ENCODE measurements at places on chromosomes 3 and 15. TPM values are rescaled to one million over a fixed set of nuclear protein-coding genes. Genes with fewer than 3 reads are reported as not detected.

- H3K27ac ChIP-seq: no peak overlapping the region
- H3K27me3 ChIP-seq: peaks cover 36% of the 10 kb centered on the region
- H3K4me1 ChIP-seq: peaks cover 20% of the 10 kb centered on the region
Measured at GRCh38 chr15:99058421-99058870, 46.4 kb upstream of the SYNM start.

DNA sequence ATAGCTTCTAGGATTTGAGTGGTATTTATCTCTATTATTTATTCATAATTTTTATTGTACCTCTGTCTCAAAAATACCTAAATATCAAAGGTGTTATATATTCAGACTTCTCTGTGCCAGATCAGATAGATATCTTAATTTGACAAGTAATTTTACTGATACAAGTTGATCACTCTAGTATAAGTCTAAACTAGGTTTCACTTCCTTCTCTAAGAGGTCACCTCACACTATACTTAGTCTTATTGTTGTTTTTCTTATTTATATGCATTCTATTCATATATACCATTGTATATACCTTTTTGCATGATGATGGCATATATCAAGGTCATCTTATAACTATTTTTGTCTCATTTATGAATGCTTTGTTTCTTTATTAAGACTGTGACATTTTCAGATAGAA, 26.4 kb upstream of the HGD start:
- peak; percentile 8 for DNase-seq
- H3K4me3 ChIP-seq: no peak overlapping the region
- no peaks in the 10 kb centered on the region for H3K27me3 ChIP-seq
- peaks cover 9% of the 10 kb centered on the region for H3K4me1 ChIP-seq
- H3K36me3 ChIP-seq: peaks cover 9% of the 10 kb centered on the region

DNA sequence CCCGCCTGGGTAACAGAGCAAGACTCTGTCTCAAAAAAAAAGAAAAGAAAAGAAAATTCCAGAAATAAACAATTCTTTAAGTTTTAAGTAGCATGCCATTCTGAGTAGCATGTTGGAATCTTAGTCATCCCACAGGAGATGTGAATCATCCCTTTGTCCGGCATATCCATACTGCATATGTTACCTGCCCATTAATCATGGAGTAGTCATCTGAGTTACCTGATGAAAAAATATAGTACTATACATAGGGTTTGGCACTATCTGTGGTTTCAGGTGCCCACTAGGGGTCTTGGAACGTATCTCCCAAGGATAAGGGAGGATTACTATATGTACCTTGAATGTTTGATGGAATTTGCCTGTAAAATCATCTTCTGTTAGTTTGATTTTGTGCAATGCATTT, 6.3 kb upstream of the CCR4 start:
- no peak overlapping the region for H3K27ac ChIP-seq
- peaks cover 6% of the 10 kb centered on the region for H3K4me1 ChIP-seq
- H3K36me3 ChIP-seq: no peaks in the 10 kb centered on the region
- DNase-seq: no peak
- H3K27me3 ChIP-seq: no peaks in the 10 kb centered on the region

DNA sequence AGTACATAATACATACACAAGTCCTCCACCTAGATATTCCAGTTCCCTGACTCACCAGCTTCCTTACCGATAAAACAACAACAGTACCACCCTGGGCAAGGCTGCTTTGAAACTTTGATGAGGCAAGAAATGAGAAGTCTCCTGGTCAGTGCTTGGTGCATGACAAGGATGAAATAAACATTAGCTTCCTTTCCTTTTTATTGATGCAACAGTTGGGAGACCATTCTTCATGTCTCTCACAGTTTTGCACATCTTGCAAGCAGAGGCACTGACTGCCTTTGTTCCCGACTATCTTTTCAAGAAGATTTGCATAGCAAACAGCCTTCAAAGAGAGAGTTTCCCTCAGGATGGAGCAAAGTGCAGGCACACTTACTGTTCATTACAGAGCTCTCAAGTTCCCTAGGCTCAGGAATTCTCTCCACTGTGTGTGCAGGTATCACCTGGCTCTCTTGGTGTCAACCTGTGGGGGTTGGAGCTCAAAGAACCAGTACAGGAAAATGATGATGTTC, 65.2 kb downstream of the MYLK start:
- H3K4me1 ChIP-seq: no peaks in the 10 kb centered on the region
- H3K27ac ChIP-seq: no peak overlapping the region
- no peaks in the 10 kb centered on the region for H3K36me3 ChIP-seq
- H3K27me3 ChIP-seq: no peaks in the 10 kb centered on the region
- DNase-seq: no peak
- no peak overlapping the region for H3K4me3 ChIP-seq

DNA sequence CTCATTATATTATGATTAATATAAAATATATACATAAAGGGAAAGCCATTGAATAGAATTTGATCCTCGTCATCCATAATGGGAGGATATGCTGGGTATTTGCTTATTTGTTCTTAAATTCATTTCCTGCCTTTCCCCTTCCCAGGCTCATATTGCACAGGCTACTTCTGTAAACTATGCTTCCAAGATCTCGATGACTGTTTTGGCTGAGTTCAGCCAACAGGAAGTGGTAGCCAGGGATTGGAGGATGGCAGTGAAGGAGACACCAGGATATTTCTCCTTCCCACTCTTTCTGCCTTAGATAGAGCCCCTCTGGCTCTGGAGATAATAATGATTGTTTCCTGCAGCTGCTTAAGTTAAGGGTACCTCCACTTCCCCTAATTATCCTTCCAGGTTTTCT, 44.3 kb upstream of the DYNC1LI1 start:
- DNase-seq: no peak
- no peak overlapping the region for H3K4me3 ChIP-seq
- no peak overlapping the region for H3K27ac ChIP-seq

GRCh38 chr3:21673393-21673792, 77.6 kb downstream of the ZNF385D start:
- H3K4me3 ChIP-seq: no peak overlapping the region
- no peaks in the 10 kb centered on the region for H3K27me3 ChIP-seq
- DNase-seq: no peak

LAMB2 gene
- polyA plus RNA-seq: 0.67 TPM

Data from B cell (primary cell).